Suppressor macrophage treated with lipopolysaccharide for 1 hour (primary cell): ENCODE measurements at places on chromosomes 13 and 19.

GRCh38 chr13:48405875-48406274 is 7.0 kb downstream of the LPAR6 start:
- peak; percentile 75 for DNase-seq

DNA sequence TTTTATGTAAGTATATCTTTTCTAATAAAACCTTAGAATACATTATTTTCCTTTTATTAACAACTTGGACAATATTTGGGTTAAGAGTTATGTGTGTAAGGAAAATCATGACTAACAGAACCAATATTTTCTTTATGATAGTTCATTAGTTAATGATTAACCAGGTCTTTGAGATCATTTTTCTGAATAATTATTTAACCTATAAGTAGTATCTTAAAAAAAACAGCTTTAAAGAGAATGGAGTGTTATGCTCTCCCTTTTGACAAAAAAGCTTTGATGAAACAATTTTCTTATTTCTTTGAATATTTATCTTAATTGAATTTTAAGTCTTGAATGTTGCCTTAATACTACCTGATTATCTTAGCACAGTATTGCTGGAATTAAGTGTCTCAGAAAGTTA is 3.8 kb downstream of the SLAIN1 start:
- DNase-seq, result no peak

DNA sequence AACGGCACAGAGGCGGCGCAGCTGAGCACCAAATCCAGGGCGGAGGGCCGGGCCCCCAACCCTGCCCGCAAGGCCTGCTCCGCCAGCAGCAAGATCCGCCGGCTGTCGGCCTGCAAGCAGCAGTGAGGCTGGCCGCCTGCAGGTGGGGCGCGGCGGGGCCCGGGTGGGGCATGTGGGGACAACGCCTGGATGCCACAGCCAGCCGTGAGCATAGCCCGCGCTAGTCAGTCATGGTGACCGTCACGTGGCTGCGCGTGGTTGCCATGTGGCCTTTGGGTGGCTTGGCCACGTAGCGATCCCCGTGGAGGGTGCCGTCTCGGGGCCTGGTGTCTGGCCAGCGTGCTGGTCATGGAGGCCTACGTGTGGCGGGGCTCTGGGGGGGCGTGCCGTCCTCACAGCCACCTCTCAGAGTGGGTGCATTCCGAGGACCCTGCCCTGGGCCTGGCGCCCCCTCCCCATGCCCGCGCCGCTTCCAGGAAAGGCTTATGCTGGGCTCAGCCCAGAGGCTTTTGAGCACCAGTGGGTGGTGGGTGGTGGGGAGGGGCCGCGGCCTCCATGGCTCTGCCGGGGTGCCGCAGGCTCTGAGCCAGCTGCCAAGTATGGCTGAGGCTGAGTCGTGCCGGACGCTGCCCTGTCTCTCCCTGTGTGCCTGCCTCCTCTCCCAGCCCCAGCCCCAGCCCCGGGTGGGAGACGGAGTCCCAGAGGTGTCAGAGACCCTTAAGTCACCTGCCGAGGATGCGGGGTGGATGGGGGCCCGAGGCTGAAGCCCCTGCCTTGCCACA is 11.1 kb downstream of the CBARP start:
- no peak for DNase-seq

DNA sequence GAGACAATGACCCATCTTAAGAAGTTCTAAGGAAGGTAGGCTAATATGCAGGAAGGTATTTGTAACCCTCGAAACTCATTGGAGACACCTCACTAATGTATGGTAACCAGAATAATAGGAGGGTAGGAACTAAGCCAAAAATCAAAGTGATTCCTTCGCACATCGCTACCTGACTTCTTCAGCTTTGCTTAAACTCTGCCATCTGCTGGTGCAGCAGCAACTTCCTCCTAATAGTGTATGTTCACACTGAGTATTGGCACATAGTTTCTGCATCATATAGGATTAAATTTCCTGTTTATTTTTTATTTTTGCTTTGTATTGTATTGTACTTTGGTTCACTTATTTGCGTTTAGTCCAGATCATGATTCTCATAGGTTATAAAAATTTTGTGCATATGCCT is 676.2 kb downstream of the GPC5 start:
- DNase-seq, result peak; percentile 1

DNA sequence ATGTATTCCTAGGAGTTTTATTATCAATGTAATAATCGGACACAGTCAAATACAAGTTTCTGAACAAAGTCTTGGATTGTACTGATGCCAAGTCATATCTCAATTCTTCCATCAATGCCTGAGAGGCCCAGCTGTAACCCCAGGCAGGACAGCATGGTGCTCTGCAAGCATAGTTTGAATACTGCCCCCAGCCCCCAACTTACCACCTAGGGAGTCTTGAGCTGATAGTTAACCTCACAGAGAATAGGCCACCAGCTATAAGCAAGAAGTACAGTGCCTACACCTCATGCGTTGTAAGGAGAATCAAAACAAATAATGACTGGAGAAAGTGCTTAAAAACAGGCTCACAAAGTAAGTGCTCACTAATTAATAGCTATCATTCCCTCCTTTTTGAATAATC is 2.7 kb downstream of the PROSER1 start:
- DNase-seq, result no peak

GRCh38 chr13:22276616-22277015 is 605.7 kb downstream of the FGF9 start:
- no peak for DNase-seq

DNA sequence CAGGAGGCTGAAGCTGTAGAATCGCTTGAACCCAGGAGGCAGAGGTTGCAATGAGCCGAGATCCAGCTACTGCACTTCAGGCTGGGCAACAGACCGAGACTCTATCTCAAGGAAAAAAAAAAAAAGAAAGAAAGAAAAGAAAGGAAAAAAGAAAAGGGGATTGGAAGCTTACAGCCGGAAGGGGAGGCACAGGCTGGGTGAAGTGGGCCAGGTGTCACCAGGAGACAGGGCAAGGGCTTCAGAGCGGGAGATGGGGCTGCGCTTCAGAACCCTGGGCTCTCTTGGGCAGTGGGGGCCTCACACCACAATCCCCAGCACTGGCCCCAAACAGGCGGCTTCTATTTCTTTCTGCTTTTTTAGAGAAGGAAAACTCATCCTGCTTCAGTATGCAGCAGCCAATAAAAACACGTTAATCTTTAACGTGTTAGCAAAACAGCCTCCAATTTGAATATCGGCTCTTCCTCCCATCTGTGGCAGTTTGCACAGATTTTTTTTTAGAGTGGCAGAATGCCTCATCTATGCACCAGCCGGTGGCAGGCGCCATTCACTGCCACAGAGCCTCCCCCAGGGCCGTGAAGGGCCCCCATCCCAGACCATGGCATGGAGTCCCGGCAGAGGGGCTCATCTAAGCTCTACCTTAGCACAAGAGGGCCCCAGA is 46.6 kb upstream of the C19orf12 start:
- no peak for DNase-seq

DNA sequence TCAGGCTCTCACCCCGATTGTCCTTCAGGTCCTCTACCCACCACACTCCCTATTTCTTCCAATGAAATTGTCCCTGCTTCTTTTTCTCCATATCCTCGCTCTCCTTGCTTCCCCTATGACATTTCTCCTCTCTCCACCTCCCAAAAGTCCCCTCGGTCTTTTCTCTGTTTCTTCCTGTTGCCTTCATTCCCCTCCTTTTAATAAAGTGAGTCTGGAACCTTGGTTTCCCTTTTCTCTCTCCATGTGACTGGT is 676 bp upstream of the ZNF574 start:
- no peak for DNase-seq

DNA sequence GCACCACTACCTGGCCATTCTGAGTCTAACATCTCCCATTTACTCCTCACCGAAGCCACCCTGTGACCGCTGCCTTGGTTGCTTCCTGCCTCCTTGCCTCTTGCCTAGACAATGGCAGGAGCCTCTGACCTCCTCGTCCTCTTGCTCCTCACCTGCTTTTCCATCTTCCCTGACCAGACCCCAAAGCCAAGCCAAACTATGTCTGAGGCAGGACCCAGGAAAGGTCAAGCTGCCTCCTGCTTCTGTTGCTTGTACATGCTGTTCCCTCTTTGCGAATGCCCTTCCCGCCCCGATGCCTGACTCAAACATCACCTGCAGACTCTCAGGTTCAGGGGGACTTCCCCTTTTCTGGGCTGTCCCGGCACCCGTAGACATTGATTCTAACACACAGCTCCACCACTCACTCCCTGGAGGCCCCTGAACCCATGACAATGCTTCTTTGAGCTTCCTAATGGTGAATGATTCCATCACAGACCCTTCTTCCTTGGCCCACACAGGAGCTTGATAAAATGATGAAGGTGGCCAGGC is 60.8 kb downstream of the F2RL3 start:
- DNase-seq, result no peak

DNA sequence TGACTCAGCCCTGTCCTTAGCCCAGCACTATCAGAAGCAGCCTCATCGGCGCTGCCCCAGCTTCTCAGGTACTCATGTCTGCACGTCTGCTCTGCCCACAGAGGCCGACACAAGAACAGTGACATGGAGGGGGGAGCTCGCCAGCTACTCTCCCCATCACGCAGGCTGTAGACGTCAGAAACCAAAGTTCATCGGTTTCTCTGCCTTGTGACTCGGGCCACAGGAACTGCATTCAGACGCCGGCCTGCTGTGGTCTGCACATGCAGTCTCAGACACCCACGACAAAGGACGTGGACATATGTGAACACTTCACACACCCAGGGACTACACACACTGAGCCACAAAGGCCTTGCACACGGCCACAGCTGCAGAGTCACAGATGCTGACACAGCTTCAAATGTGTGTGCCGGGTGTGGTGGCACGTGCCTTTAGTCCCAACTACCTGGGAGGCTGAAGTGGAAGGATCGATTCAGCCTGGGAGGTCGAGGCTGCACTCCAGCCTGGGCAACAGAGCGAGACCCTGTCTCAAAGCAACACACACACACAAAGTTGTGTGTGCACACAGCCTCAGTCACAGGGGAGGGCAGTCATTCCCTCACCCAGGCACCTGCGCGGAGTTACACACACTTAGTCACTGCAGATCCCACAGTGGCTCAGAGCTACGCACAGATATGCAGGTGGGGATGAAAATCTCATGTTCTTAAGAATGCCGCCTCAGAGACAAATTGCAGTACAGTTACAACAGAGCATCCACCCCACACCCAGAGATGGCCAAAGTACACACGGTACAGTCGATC is 4.9 kb upstream of the ZFP36 start:
- DNase-seq, result peak; percentile 77

GRCh38 chr19:35219008-35219407 is 9.5 kb downstream of the FAM187B start:
- DNase-seq, result no peak

- no peak for DNase-seq
These were observed 5.8 kb downstream of the TFPT start for GRCh38 chr19:54109651-54110050.

DNA sequence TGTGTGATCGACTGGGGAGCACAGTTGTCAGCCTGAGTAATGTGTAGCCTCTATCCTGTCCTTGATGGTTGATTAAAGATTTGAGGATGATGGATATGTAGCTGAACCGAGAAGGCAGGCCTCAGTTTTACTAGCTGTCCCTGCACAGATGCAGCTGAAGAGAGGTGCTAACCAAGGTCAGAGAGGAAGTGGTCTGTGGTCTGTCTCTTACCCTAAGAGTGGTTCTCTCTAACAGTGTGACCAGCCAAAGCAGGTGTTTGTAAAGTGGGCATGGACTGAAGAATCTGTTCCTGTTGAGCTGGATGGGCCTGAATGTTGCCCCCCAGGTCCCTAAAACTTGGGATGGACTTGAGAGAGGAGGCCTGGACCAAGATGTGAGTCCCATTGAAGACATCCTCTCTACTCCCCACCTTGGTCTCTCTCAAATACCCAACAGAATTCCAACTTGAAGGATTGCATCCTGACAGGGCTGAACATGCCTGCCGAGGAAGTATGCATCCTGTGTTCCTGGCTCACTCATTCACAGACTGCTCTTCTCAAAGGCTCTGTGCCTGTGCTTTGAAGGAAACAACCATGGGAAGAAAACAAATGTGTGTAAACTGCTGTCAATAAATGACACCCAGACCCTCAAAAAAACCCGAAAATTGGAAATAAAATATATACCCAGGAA is 223.8 kb downstream of the MAB21L1 start:
- no peak for DNase-seq

- DNase-seq, result peak; percentile 27
These were observed at the start of gene TEAD2 for GRCh38 chr19:49362048-49362928. Gene TEAD2 (minus strand): TSS chr19:49362416. CDS start chr19:49360075, 2,341 bp downstream.

- DNase-seq, result peak; percentile 51
These were observed 38.6 kb downstream of the ZNF823 start for GRCh38 chr19:11699931-11700794.

DNA sequence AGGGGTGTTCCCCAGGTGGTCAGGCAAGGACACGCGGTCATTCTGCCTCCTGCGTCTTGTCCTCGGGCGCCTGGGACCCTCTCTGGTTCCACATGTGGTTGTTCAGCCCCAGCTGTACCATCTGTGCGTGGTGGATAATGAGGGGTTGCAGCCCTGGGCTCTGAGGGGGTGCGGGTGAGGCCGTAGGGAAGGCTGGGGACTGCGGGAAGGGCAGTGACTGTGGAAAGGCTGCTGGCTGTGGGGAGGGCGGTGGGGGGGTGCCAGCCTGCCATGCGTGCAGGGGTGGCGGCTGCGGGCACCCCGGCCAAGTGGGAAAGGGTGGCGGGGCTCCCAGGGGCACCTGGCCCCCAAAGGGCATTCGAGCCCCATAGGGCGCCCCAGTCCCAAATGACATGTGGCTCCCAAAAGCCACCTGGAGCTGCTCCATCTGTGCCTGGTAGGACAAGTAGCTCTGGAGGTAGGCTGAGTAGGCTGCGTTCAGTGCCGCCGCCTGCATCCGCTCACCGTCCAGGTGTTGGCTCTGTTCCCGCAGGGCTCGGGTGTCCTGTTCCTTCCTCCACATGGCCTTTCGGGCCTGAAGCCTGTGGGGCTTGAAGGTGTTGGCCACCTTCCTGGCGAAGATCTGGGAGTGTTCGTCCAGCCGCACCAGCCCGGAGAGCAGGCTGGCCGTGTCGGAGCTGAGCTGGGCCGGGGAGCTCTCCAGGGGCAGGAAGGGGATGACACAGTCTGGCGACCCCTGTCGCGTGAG is 15.1 kb downstream of the TICAM1 start:
- DNase-seq, result no peak

- DNase-seq, result no peak
These were observed 1753.0 kb downstream of the SLITRK1 start for GRCh38 chr13:82129281-82129680.

- DNase-seq, result no peak
These were observed 10.3 kb downstream of the IGSF23 start for GRCh38 chr19:44623626-44624025.
